Foreskin melanocyte (primary cell): ENCODE measurements at places on chromosomes 7 and 10.

DNA sequence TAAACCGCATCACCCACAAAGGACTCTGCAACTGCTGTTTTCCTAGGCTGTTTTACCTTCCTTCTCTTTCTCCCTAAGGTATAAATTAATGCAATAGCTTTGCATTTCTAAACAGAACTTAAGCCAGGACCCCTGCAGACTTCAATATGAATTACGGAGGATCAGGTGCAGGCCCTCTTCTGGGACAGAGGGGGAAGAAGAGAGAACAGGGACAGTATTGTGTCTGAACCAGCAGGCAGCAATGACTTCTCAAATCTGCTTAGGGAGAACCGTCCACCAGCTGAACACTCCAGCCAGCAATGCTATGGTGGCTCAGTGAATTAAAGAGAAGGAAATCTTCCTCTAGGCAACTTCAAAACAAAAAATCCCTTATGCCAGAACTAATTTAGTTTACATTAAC lies 35.7 kb downstream of the POLR3A start:
- peak; percentile 5 for DNase-seq

GRCh38 chr10:124996854-124997215 lies 54.9 kb downstream of the ZRANB1 start:
- DNase-seq = no peak

- peak; percentile 86 for DNase-seq
Observed at GRCh38 chr10:109898666-109899355, 24.5 kb downstream of the XPNPEP1 start.

DNA sequence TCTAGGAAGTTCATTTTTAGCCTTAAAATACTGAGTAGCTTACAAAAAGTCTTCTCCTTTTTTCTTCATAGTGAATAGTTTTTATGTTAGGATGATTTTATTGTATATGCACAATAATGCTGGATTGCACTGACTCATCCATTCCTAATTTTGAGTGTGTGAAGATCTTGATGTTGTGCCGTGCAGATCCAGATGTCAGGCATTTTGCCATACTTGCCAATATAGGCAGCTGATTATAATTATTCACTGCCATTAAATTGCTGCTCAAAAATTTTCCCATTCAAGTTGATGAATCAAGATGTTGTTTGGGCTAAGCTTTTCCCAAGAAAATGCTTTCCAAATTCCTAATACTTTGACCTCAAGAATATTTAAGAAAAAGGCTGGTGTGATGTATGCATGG lies 218.3 kb downstream of the AHR start:
- peak; percentile 39 for DNase-seq

GRCh38 chr7:44379366-44380188 lies 54.2 kb upstream of the CAMK2B start:
- no peak for DNase-seq

GRCh38 chr10:5915451-5915850 lies 25.4 kb downstream of the FBH1 start:
- DNase-seq = no peak

- DNase-seq = no peak
Observed at GRCh38 chr7:128303643-128304042, 40.1 kb downstream of the RBM28 start.

- peak; percentile 29 for DNase-seq
Observed at GRCh38 chr7:2717293-2718261, 29.6 kb downstream of the AMZ1 start.

- no peak for DNase-seq
Observed at GRCh38 chr10:103793920-103794883, 61.2 kb downstream of the SH3PXD2A start.

GRCh38 chr7:135236727-135237126 lies 3.1 kb downstream of the STRA8 start:
- DNase-seq = no peak

- DNase-seq = no peak
Observed at GRCh38 chr10:117427356-117427755, 52.1 kb upstream of the PDZD8 start.
